ENCODE measurements at places on chromosomes 6 and 20. TPM values are rescaled to one million over a fixed set of nuclear protein-coding genes. Genes with fewer than 3 reads are reported as not detected.

DNA sequence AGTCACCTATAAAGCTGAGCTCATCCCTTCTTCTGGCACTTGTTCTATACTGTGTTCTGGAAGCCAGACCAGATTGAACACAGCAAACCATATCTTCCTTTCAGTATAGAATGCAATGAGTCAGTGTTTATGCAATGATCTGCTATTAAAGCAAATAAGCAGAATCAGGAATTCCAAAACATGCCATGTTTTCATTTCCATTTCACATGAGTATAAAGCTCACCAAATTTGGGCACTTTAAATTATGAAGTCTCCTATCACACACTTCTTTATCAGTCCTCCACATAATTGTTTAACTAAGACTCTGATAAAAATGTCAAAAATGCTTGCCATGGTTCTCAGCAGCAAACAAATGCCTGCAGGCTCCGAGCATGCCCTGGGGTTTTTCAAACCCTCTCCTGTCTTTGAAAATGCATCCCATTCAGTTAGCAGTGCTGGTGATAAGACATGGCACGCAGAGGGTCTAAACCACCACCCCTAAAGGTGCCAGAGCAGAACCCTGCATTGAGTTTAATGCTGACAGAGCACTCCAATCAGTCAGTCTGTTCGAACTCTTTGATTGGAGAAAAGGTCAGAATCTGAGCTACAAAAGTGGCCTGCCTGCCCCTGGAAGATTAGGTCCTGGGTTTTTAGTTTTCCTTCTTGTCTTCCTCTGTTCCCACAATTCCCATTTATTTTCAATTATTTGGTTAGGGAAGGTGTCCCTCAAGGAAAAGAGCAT is 234.1 kb downstream of the GMPR start:
- no peak for DNase-seq

GRCh38 chr6:103983860-103984259 is 875.9 kb downstream of the HACE1 start:
- DNase-seq: no peak

DNA sequence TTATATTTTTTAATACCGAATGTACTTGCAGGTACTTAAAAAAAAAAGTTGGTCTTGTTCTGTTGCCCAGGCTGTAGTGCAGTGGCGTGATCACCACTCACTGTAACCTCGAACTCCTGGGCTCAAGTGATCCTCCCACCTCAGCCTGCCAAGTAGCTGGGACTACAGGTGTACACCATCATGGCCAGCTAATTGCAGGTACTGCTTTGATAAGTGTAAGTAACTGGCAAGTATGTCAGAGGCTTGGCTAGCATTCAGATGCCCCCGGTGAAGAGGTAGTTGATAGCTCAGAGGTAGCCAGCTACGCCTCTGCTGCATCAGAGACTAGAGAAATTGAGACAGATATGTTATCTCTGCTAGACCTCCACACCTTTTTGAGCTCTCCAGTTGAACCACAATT is 40.5 kb downstream of the BTBD9 start:
- no peak for DNase-seq

DNA sequence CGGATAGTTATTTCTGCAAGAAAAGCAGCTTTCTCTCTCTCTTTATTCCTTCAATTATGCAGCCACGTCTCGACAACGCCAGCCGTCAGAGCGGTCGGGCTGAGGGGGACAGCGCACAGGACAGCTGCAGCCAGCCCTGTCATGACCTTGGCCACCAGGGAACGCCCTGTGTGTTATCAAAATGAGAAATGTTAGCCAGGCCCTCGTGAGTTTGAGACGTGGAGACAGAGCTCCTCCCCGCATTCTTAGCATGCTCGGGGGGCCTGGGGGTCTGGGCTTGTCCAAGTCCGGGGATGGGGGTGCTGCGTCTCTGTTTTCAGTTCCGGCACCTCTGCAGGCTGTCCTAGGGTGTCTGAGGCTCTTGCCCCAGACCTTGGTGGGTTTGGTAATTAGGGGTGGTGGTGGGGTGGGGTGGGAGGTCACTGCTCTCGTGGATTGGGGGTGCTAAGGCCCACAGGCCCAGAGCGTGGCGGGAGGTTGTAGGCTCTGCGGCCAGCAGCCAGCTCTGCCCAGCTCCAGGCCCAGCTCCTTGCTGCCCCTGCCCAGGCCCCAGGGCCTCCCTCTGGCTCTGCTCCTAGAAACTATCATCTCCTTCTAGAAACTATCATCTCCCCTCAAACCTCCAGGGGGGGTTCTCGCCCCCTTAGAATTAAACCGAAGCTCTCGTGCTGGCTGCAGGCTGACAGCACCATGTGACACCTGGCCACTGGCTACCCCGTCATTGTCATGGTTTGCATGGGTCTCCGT is 54.3 kb upstream of the GATA5 start:
- peak; percentile 66 for DNase-seq

DNA sequence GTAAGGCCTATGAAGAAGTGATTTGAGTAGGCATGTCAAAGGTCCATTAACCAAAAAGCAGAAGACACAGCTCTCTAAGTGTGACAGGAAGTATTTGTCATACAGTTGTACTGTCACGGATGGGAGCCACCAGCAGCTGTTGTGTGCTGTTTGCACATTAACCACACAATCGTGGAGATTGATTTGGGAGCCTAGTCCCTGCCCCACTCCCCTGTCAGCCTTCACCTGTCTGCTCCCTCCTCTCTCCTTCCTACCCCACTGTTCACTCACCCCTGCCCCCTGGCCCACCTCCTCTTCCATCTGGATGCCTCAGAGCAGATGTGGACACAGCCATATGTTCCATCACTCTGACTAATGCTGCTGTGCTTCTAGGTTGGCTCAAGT is 124.7 kb upstream of the SPACA1 start:
- peak; percentile 24 for DNase-seq

GRCh38 chr6:93036835-93037234 is 382.5 kb downstream of the EPHA7 start:
- DNase-seq: no peak

- no peak for DNase-seq
Observed at GRCh38 chr6:122563364-122564052, 46.7 kb upstream of the PKIB start.

GRCh38 chr6:10993896-10994295 is 50.2 kb downstream of the ELOVL2 start:
- DNase-seq: no peak

DNA sequence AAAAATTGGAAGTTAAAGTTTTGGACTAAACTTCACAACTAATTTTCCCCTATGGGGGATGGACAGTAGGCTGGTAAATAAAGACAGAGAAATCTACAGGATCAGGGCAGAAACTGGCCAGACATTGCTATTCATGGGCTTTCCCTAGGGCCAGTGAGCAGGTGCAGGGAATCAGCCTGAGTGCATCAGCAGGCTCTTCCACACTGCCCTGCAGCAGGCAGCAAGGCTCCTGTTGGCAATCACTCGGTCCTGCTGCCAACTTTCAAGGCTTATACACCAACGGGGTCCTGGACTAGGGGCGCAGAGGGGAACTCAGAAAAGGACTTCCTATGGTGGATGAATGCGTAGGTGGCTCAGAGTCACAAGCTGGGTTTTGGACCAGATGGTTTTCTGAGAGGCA is 59.8 kb upstream of the NHSL1 start:
- no peak for DNase-seq

- no peak for DNase-seq
Observed at GRCh38 chr6:11767978-11768756, 10.4 kb downstream of the ADTRP start.

GRCh38 chr20:59014680-59015389 is 4.4 kb upstream of the TUBB1 start:
- no peak for DNase-seq

- DNase-seq: no peak
Observed at GRCh38 chr20:46670585-46671584, 18.4 kb downstream of the TP53RK start.

GRCh38 chr6:56658326-56658725 is 15.6 kb upstream of the DST start:
- no peak for DNase-seq

DNA sequence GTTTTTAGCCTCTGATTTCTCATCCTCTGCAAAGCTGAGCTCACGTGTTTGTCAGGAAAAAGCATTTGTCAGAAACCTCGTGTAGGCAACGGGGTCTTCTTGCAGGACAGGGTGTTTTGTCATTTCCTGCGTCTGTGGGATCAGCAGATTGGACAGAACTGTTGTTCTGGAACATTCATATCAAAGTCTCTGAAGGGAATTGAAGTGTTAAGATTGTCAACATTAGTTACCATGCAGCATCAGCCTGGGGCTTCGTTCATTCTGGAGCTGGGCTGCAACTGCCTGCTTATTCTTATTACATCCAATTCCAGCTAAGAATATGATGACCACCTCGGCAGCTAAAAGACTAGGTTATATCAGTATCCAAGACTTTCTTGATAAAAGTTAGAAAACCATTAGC is 71.0 kb upstream of the RALGAPA2 start:
- no peak for DNase-seq

DNA sequence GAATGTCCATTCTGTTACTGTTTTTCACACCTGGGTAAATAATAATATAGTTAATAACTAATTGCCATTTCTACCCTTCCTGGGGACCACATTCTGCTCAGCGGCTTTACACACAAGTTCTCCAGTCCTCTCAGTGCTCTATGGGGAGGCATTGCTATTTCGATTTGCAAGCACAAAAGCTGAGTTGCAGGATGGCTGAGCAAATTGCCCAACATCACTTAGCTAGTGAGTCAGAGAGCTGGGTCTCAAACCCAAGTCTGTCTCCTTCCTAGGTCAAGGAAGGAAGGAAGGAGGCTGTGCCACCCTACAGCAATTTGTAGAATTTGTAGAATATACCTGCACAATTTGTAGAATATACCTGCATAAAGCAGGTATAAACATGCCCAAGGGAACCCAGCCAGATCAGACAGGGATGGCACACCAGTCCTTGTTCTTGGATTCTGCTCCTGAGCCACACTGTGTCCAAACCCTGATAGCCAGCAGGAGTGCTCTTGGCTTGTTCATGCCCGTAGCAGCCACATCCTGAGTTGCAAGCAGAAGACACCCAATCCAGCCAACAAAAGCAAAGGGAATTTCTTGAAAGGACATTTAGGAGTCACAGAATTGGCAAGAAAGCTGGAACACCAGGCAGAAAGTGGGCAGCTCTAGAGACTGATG is 56.9 kb downstream of the LY86 start:
- DNase-seq: no peak

- DNase-seq: no peak
Observed at GRCh38 chr20:20344476-20344875, 23.4 kb upstream of the INSM1 start.

DNA sequence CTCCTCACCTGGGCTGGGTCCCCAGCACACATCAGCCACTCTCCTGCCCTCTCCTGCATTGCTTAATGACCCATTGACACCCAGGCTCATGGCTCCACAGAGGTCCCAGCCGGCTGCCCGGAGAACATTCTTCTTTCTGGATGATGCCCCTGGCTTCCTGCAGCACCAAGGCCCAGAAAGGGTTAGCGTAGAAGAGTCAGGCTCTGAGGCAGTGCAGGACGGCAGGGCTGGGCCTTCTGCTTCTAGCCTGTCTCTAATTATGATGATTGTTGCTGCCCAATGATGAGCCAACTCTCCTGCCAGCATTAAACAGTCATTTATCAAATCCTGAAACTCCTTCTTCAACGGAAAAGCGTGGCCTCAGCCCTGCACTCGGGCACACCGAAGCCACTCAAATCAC is 66.4 kb downstream of the ZNF217 start:
- DNase-seq: no peak

- DNase-seq: no peak
Observed at GRCh38 chr6:158627168-158627939, 17.2 kb downstream of the DYNLT1 start.

DNA sequence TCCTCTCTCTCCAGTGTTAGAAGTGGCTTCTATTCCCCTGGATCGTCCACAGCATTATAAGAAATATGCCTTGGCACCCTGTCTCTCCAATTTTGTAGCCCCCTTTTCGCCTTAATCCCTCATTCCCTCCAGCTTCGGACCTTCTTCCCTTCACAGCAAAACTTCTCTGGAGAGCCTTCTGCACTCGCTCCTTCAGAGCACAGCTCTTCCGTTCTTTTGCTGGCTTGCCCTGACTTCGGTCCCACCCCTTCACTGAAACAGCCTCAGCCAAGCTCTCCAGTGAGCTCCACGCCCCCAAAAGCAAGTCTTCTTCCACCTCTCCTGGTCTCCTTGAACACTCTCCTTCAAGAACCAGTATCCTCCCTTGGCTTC is 134.7 kb upstream of the RNF24 start:
- peak; percentile 78 for DNase-seq

- no peak for DNase-seq
Observed at GRCh38 chr20:8055096-8055495, 35.5 kb upstream of the TMX4 start.

DNA sequence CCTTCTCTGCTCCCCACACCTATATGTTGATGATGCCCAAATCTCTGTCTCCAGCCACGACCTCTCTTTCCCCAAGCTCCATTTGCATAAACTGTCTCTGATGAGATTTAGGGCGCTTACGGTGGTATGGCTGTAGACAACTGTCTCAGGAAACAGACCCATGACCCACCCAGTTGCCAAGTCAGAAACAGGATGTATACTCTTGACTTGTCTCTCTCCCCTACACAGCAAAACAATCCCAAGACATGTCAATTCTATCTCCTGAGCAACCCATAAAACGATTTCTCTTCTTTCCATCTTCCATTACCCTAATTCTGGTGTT is 13.9 kb downstream of the GNL1 start:
- DNase-seq: no peak

Gene CRISP3
- total RNA-seq: 100 TPM

Gene SDCBP2
- 3.6 TPM for total RNA-seq

Gene TGM3
- total RNA-seq: 14.5 TPM

Gene TMEM200A
- 17.7 TPM for total RNA-seq

Gene FRMD1
- 0.41 TPM for total RNA-seq

Gene TINAG
- not detected for total RNA-seq

Gene ECT2L
- total RNA-seq: 0.31 TPM

Gene ITPR3
- total RNA-seq: 21.6 TPM

Gene TNNC2
- 2,441 TPM for total RNA-seq

Gene CST5
- total RNA-seq: not detected

Gene CEBPB
- 20.6 TPM for total RNA-seq

Gene SEMG1
- total RNA-seq: not detected

Gene SEL1L2
- not detected for total RNA-seq

Gene HUS1B
- 0.92 TPM for total RNA-seq

Gene MUCL3
- total RNA-seq: not detected
